ENCODE measurements at places on chromosomes 12 and 14.

GRCh38 chr12:55258303-55258702 is 13.9 kb downstream of the OR6C74 start:
- DNase-seq = no peak

GRCh38 chr14:32205984-32206383 is 2.9 kb upstream of the RNU6-8 start:
- DNase-seq = no peak

DNA sequence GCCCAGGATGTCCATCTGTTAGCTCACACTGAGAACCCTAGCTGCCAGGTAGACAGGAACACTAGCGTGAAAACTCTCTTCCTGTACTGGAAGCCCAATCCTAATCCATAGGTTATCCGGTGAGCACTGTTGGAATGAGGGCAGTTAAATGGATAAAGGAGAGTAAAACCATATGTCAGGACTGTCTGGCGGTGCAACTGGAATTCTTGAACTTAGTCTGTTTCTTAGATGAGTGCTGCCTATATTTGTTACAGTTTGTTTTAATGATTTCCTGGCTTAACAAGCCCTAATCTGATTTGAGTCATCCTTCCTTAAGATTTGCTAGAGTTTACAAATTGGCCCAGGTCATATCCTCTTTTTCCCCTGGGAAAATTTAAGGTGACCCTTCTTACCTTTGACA is 104.7 kb downstream of the ANO4 start:
- DNase-seq = no peak

- DNase-seq = no peak
Observed at GRCh38 chr14:102688290-102688689, 89.0 kb upstream of the TRAF3 start.

DNA sequence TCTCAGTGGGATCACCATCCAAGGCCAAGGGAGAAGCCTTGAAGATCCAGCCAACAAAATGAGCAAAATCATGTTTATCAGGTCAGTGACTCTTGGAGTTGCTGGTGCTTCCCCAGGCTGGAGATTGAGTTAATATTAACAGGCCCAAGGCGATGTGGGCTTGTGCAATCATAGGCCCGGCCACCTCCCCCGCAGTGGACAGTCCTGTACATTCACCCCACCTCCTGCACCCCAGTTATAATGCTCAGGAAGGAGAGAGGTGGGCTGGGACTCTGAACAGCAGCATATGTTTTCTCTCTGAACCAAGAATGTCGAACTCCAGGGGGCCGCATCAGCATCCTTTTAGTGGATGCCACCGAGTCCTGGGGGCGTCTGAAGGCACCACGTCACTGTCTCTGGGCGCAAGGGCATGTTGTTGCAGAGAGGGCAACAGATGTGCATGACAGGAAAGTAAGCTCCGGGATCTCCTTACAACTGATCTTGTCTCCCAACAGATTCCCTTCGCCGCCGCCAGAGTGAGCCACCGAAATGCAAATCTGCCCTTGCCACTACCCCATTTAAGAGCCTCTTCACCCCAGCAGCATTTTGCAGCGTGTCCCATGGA is 32.2 kb upstream of the SERPINA6 start:
- DNase-seq = no peak
